ENCODE measurements at places on chromosomes 3 and 15.

DNA sequence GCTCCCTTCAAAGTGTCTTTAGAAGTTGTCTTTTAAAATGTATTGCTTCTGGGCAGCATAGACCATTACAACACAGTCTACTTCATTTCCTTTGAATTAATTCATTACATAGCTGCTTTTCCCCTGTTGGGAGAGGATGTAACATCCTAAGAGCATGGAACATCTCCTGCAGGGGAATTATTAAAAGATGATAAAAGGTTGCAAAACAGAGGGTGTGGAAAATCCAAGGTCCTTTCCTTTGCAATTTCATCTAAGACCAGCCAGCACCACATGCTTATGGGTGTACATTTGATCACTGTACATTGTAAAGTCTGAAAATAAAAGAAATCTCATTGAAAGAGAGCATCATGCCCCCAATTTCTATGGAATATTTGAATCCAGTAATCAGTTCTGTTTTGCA is 57.4 kb downstream of the TIPARP start:
- no peak for DNase-seq

- DNase-seq, result no peak
Measured at GRCh38 chr3:114442246-114442645, 148.4 kb downstream of the TIGIT start.

- DNase-seq, result no peak
Measured at GRCh38 chr3:14211621-14212020, 33.0 kb downstream of the LSM3 start.

DNA sequence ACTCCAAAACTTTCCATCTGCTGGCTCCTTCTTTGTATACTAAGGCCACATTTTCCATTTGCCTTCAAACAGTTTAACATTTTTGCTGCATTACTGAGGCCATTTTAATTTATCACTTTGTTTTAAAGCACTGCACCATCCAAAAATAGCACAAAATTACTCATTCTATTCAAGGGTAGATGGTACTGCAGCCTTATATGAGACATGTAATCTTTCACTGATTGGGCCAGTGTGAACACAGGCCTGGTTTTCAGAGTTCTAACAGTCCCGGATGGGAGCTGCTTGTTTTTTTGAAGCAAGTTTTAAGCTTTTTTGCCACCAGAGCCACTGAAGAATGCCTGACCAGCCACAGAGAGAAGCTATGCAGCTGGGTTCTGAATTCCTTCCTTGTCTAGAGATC is 172.3 kb upstream of the TSC22D2 start:
- DNase-seq, result no peak

DNA sequence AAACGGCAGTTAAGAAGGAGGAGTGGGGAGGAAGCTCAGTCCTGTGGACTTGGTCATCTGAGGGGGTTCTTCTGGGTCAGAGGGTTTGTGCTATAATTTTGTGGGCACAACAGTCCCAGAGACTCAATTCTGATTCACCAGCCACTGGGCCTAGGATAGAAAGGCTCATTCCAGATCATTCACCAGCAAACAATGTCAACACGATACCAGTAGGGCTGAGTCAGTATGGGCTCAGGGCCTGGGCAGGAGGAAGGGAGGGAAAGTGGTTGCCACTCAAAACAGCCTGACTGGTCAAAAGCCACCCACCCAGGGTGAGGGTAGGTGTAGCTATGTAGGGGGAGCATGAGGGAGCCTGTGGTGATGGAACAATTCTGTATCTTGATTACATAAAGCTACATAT is 86.9 kb upstream of the MEX3B start:
- DNase-seq, result no peak

DNA sequence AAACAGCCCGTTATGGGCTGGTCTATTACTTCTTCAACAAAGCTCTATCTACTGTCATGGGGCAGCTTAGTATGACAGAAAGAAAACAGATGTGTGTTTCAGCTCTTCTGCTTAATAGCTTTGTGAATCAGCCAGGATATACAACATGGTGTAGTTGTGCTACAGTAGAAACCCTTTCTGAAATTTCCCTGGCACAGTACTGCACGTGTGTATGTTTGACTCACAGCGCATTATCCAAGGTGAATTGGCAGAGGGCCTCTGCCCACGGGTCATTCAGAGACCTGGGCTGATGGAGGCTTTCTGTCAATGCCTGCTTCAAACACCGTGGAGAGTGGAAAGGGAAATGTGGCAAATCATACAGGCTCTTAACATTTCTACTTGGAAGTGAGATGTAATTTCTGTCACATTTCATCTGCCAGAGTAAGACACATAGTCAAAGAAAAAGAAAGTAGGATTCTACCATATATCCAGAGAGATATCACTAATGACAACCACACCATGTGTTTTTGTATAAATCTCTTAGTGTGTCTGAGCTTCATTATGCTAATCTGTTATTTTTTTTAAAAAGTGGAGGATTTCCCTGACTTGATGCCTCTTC is 505.1 kb downstream of the CNTN4 start:
- no peak for DNase-seq

Data from Caco-2 (cell line).